ENCODE measurements at places on chromosomes 11 and 22.

GRCh38 chr11:33234397-33235190, 22.6 kb upstream of the HIPK3 start:
- no peak for DNase-seq

DNA sequence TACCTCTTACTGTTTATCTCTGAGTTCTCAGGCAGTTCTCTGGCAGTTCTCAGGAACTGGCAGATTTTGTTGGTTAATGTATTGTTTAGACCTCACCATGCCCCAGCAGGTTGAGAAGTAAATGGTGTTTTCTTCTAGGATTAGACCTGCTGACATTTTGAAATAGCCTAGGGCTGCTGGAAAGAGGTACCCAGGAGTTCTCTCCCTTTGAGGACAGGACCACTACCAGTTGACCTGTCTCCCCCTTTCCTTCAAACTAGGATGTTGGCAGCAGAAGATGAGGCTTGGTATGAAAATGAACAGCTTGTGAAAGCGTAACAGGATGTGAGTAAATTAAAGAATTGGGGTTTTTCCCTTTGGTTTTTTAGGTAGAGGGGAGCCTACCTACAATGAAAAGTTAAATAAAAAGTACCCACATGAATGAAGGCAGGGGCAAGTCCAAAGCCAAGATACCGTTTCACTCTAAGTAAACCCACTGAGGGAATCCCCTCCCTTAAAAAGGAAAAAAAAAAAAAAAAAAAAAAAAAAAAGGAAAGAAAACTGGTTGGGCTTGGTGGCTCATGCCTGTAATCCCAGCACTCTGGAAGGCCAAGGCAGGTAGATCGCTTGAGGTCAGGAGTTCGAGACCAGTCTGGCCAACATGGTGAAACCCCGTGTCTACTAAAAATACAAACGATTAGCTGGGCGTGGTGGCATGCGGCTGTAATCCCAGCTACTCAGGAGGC, 96.2 kb downstream of the PDHX start:
- no peak for DNase-seq

- DNase-seq = no peak
These were observed 287.9 kb downstream of the SWAP70 start for GRCh38 chr11:9951807-9952206.

DNA sequence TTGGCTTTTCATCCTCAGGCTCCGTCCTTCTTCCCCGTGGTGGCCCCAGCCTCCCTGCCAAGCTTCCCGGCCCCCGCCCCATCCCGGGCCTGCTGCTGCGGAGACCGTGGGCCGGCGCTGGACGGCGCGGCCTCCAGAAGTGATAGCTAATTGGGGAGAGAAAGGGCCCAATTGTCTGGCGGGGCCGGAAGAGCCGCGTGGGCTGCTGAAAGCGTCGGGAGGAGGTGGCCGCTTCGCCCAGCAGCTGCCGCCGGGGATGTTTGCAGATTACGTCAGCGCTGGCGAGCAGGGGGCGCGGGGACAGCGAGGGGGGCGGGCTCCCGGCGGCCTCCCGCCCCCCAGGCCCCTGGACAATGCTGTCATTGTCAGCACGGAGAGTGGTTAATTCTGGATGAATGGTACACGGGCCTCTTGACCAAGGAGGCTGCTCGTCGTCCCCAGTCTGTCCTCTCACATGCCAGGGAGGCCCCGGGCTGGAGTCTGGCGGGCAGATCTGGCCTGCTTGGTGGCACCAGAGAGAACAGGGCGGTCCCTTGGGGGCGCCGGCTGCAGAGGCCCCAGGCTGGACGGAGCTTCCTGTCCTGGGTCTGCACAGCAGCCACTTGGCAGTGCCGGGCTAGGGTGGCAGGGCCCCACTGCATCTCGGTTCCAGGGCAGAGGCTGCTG, 1.6 kb downstream of the SMIM38 start:
- DNase-seq = no peak

DNA sequence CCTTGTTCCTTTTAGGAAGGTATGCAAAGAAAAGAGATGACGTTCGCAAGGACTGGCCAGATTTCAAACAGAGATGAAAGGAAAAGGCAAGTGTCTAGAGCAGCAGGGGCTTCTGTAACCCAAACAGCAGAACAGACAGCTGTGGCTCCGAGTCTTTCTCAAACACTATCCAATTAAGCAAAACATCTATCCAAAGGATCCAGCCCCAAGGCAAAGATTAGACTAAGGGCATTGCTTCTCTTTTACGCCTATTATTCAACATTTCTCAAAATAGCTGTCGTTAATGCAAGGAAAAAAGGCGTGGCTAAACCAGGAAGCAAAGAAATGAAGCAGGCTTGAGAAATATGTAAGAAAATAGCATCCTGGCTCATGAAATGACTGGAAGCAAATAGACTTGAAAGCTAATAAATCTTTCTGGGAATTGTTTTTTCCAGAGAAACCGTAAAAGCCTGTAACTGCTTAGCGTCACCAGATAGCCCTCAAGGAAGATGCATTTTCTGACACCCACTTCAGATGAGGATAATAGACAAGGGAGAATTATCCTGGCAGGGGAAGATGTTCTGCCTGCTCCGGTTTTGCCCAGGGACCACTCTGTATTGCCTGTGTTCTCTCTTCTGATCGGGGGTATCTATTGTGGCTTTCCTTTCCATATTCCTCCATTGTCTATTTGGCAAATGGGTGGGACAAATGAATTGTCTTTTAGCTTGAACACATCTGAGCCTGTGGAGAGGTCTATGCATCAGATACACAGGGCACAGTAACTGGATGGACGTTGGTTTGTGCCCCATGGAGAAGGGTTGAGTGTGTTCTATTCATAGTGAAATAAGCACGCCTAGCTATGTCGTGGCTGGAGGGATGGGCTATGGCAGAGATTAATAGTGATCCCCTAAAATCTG, 20.2 kb downstream of the C11orf96 start:
- no peak for DNase-seq

DNA sequence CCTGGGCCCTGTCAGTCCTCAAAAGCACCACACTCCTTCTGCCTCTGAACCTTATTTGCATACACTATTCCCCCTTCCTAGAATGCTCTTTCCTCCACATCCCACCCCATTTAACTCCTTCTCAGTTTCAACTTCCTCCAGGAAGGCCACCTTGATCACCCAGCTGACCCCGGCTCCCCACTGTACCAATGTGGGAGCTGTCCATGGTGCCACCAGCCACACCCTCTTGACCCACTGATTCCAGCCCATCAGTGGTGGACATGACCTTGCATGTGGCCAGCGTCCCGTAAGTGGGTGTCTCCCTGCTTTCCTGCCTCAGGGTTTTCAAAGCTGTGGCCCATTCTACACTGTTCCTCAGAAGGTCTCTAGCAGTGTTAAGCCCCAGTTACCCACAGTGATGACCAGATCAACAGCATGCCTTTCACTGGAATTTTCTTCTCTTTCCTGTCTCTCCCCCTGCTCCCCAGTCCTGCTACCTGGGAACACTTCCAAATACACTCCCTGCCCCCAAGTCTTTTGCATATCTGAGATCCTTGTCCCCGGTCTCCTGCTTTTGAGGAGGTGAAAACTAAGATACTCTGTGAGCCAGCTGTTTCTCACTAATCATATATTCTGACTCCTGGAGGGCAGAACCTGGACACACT, 346.6 kb downstream of the MN1 start:
- peak; percentile 26 for DNase-seq

DNA sequence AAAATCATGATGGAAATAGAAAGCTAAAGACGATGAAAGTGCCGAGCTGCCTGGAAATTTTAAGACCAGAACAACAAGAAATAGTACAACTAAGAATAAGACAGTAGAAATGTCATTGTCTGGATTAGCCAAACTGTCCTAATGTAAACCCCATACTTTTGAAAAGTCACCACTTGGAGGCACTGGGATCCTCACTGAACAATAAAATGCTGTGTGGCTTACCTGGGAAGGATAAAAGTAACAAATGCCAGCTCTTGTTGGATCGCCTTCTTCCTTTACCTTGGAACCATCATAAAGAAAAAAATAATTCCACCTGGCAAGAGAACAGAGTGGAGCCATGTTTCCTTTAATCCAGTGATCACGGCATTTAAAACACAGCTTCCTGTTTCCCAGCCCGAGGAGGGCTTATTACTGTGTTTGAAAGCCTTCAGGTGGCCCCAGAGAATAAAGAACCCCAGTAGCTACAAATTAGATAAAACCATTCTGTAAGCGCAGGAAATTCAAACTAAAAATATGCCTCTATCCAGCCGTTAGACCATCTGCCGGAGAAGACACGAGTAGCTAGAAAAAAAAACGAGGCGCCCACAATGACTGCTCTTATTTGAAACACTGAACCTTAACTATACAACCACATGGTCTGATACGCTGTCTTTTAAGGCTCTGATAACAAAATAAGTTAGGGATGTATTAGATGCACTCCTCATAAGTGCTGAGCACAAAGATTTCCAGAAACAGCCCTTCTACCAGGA, 4.4 kb downstream of the HPS4 start:
- no peak for DNase-seq

DNA sequence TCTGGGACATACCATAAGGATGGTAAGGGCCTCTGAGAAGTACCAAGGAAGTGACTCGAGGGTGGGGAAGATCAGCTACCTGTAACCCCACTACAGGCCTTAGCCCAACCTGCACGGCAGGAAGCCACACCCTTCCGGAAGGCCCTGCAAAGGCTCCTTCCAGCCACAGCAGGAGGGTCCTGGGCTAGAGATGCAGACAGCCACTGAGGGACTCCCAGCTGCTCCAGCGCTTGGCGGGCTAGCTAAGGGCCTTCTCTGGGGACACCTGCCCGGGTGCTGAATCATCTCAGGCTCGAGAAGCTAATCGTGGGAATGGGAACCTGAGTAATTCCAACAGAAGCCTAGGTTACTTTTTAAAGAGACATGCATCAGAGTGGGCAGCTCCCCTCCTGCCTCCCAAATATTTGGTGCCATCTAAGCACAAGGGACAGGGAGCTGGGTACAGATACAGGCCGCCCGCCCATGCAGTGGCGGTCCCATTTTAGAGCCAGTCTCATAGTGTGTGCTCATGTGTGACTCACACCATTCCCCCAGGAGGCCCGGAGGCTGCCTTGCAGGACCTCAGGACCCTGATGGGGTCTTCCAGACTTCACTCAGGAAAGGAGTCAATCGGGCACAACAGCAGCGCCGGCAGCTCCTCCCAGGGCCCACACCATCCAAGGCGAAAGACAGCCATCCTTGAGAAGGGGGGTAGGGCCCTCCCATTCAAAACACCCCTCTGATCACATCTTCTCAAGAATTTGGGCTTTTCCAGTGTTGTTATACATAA, 8.0 kb downstream of the MYH9 start:
- DNase-seq = no peak

DNA sequence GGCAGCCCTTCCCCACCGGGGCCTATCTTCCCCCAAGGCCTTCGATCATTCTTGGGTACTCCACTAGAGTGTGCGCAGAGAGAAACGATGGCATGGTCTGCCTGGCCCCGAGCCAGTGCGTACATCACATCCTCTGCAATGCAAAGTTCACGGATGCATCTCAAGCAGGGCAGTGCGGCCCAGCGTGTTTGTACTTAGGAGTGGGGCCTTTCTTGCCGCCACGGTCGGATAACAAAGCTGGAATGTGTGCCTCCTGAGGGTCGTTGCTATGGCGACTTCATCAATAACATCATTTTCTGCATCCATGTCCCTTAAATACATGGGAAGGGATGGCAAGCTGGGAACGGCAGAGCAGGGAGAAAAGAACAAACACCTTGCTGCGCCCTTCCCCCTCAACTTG, 73.9 kb downstream of the SCUBE1 start:
- no peak for DNase-seq

DNA sequence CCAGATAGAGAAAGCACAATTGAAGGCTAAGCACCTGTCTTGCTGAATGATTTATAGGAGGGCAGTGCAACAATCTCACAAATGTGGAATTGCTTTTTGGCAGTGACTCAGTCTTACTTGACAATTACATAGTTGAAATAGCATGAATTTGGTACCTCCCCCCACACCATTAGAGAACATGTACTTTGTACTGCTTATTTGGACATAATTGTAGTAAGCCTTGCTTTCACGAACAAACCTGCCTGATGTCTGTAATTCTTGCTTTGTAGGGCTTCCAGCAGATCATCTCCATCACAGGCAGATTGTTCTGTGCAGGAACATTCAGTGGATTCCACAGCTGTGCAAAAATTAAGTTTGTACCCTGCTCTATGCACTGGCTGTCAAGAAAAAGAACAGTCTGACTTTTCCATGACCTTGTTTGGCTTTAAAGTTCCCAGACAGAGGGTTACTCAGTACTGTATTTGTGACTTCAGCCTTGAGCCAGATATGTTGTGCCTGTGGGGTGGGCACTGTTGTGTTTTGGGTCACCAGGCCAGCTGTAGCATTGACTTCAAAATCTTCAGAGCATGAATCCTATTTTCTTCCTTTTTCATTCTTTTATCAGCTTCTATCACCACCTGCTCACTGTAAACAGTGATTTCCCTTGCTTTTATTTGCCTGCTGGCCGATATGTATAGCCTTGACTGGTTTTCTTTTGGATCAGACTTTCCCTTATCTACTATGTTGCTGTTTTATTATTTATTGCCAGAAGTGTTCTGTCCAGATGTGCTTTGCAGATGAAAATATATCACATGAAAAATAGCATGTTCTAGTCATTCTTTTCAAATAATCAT, 941.0 kb upstream of the CHORDC1 start:
- peak; percentile 84 for DNase-seq

DNA sequence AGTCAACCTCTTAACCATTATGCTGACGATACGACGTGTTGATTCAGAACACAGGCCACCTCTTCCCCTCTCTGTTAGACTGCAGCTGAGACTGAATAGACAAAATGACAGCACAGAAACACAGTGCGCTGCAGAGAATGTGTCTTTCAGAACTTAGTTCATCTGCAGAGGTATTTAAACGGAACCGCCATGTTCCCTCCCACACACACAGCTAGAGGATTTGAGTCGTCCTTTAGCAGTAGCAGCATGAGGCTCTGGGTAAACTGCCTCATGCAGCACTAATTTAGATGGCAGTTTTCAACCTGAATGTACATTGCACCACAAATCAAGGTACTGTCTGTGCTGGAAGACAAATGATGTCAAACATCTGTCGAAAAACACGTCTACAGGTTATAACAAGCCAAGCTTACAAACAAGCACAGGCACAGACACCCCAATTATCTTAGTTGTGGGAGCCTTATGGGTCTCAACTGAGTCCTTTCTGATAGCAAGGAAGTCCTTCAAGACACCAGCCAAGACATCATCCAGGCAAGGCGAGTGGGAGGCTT, 76.6 kb upstream of the LRRC4C start:
- no peak for DNase-seq

- DNase-seq = peak; percentile 58
These were observed 65.7 kb upstream of the NAV2 start for GRCh38 chr11:19646921-19647320.

DNA sequence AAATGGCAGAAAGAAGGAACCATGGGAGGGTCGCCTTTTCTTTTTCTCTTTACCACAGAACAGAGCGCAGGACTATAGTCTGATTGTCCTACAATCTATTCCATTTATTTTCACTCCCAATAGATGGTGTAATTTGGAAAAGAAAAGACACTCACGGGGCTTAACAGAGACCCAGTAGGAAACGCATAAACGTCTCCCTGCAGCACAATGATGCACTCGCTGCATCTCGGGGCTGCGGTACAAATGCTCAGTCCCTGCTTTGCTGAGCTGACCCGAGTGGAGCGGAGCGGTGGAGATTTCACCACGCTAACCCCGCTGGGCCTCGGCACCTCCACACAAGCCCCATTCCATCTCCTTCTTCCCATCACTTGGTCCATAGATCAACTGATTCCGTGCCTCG, 1.5 kb downstream of the FEZ1 start:
- DNase-seq = no peak
